ENCODE measurements at places on chromosomes 4 and X.

DNA sequence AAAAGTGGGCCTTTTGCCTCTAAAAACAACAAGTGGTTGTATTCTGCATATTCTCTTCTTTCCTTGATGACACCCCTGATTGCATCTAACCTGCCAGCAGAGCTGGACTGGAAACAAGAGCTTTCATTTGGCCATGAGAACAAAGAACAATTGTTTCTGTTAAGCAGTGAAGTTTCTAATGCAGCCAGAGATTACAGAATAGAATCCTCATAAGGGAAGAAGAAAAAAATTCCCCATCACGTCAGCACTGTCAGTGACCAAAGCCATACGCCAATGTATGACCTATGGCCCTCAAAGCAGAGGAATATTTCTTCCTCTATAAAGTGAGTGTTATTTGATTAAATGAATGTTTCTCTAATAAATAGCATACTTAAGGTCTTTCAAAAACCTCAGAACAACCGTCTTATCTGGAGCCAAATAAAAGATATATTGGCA is 529.1 kb upstream of the INTU start:
- no peak for DNase-seq

DNA sequence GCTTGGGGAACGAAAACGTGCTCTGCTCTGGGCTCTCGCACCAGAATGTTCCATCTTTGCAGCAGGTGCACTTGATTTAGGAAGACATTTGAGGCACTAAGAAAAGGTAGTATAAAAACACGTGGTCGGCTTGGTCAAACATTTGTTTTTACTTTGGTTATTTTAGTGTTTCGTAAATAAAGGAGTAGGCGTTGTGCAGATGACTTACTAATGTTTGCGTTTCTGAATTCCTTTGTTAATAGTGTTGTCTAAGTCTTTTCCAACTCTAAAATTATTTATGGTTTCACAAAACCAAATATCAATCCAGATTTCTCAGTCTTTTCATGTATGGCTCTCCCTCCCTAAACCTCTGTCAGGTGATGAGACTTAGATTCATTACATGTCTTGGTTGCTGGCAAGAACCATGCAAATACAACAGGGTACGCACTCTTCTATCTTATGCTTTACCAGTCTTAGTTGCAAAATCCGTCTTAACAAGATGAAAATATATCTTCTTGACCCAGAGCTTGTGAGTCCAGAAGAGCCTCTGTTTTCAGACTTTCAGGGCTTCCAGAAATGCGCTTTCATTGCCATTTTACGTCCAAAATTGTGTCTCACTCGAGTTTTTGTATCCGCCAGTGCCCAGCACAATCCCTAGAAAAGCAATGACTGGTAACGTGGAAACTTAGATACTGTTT is 686 bp downstream of the MTHFD2L start:
- no peak for DNase-seq

- no peak for DNase-seq
Observed at GRCh38 chr4:47863486-47863885, 25.6 kb upstream of the CORIN start.

DNA sequence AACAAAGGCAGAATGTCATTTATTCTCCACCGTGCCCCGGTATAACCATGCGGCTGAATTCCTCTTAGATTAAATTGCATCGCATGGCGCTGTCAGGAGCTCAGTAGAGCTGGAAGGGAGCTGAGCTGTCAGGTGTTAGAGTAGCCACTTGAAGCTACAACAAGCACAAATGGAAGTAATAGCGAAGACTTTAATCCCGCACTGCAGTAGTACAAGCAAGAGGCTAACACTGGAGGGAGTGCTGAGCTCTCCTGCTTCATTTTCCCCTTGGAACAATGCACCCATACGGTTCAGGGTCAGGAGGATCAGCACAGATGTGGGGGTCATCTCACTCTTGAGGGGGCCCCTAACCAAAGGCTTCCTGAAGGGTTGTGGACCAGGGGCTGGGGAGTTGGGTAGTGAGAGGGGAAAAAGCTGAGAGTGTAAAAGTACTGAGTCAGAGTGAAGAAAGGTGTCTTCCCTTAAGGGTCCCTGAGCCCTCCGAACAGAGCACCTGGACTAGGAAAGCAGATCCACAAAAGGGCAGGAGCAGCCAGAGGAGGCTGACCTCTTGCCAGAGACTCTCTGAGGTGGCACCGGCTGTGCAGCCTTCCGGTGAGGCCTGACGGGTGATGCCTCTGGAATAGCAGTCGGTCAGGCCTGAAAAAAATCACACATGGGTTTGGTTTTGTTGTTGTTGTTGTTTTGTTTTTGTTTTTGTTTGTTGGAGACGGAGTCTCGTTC is 36.0 kb upstream of the CBR4 start:
- DNase-seq = no peak

DNA sequence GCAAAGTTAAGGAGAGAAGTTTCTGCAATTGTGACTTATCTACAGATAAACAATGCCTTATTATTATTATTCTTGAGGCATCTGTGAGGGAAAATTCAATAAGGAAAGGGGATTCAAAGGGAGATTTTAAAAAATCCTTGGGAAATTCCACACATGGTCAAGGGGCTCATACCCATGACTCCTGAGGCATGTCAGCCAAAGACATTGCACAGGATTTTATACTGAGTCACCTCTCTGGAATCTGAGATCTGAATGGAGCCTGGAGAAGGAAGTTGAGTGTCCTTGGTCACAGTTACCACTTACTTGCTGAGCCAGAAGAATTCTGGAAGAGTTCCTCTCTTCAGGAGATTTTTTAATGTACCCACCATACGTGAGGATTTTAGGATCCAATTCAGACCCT is 14.4 kb upstream of the CXCL8 start:
- DNase-seq = no peak

GRCh38 chrX:152450076-152450475 is 1.0 kb downstream of the GABRA3 start:
- no peak for DNase-seq

GRCh38 chrX:140572724-140573123 is 67.9 kb upstream of the SOX3 start:
- DNase-seq = peak; percentile 0

- DNase-seq = peak; percentile 85
Observed at GRCh38 chrX:18674788-18675735, 3.2 kb upstream of the RS1 start.

DNA sequence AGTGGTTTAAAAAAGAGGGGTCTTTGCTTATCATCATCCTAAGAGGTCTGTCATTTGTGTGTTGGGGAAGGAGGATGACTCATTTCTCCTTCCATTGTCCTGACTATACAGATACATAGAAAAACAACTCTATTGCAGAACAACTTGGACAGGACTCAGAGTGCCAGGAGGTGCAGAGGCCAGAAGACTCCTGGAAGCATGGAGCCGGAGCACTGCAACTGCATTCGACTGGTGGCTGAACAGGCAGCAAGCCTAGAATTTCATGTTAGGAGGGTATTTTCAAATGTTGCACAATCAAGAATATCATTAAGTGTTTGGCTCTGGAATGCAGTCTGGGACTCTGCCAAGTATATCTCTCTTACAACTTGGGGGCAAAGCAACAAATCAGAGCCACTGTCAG is 35.0 kb upstream of the MAML3 start:
- no peak for DNase-seq

DNA sequence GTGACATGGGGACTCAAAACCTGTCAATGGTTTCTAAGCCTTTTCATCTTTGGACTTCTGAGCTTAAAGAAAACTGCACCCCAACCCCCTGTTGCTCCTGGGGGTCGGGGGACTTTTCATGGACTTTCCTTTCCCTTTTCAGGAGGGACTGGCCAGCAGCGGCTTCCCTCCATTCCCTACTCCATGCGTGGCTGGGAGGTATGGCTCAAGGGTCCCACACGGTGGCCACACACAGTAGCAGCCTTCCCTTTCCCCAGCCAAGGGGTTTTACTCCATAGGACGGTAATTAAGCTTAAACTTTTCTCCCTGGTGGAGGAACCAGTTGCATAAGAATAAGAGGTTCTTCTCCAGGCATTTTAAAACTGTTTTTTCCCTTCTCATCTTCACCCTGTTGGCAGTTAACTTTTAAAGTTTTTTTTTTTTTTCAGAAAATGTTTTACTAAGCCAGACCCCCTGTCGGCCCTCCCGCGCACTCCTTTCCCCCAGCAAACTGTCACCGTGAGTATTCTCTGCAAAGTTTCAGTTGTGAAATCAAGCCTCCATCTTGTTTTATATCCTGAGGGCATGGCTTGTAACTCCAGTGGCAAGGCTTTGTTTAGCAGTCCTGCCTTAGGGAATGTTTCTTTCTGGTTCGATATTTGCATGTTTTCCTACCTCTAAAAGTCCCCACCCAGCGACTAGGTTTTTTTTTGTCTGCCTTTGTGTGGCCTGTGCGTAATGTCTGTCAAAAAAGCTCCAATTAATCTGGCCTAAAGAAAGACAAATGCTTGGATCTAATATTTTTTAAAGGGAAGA is 325.7 kb downstream of the TLL1 start:
- DNase-seq = no peak

DNA sequence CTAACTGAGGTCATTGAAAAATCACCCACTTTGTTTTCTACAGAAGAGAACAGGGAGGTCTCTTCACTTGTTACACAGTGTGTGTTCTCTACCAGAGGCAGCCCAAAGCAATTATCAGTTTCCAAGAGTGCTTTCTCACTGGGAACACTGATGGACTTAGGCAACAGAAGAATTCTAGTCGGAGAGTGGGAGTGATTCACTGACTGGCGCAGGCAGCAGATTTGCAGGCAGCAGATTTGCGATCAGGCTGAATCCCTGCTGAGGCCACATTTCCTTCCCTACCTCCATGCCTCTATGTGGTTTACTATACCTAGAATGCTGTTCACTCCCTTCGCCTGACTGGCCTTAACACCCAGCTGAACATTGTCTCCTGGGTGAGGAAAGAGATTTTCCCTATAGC is 6.6 kb downstream of the OCIAD2 start:
- DNase-seq = no peak

- no peak for DNase-seq
Observed at GRCh38 chrX:124981420-124981819, 338.3 kb upstream of the TEX13C start.

GRCh38 chr4:118829107-118829506 is 6.8 kb downstream of the SEC24D start:
- no peak for DNase-seq

DNA sequence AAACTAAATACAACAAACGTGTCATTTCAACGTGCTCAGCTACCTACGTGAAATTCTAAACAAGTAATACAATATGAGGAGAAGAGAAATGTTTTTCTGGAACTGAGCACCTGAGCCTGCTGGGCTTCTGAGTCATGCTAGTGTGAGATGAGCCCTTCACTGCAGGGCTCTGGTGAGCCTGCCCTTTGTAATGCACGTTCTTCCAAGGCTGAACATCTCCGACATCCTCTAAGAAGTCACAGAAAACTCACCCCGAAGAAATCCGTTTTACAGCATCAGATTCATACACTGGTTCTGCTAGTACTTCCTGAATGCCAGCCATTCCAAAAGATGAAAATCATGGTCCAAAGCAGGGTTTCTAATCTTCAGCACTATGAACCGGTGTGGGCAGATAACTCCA is 157.1 kb downstream of the AMELX start:
- DNase-seq = no peak

DNA sequence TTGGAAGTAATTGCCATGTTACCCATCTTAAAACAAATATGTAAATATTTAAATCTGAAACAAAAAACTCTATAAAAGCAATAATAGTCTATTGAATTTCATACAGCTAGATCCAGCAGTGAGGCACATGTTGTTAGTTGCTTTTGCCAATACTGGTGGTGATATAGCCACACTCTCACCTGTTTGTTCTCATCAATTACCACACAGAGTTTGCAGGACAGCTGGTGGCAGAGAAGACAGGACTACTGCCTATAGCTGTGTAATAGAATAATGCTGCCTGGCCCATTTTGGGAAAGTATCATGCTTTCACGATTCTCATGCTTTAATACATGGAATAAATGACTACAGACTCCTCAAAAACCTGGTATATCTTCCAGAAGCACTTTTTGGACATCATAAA is 3.7 kb upstream of the PRR32 start:
- DNase-seq = no peak

DNA sequence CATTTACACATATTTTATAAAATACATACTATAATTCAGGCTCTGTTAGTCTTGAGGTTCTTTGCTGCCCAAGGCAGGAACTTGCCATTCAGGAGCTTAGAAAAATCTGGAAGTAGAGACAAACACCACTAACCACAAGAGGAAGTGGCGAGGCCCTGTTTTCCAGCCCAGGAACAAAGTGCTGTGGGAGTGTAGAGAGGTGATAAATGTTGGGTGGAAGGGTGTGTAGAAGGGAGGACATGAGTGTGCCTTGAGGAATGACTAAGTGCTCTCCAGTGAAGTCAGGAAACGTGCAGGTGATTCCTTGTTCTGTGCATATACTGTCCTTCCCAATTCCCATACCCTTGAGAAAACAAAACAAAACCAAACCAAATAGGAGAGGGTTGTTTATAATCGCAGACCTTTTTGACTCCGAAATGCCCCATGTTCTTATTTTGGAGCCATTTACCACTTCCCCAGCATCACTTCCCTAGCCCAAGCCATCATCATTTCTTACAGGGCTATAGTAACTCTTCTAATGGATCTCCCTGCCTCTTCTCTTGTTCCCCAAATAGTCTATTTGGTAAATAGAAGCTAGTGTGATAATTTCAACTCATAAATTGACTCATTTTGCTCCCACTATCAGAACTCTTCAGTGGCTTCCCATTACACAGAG is 83.2 kb downstream of the GPAT3 start:
- DNase-seq = no peak

GRCh38 chr4:107183155-107183774 is 147.2 kb upstream of the DKK2 start:
- peak; percentile 24 for DNase-seq

- DNase-seq = no peak
Observed at GRCh38 chr4:114398410-114398809, 200.2 kb upstream of the UGT8 start.

DNA sequence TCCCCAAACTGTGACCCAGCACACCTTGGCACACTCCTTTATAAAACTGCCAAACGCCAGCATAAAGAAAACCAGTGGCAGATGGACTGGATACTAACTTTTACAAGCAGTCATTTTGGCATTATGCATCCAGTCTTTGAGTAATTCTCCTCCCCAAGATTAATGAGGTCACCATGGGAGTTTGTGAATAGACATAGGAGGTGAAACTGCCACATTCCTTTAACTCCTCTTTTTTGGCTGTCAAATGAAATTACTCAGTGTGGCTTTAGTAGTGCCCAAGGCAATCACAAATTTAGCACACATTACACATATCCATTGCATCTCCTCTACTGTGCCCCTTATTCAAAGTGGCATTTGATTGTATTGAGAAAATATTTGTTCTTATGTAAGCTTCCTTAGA is 315.3 kb upstream of the FGF13 start:
- DNase-seq = no peak

GRCh38 chr4:108425988-108426387 is 194.4 kb upstream of the RPL34 start:
- no peak for DNase-seq

DNA sequence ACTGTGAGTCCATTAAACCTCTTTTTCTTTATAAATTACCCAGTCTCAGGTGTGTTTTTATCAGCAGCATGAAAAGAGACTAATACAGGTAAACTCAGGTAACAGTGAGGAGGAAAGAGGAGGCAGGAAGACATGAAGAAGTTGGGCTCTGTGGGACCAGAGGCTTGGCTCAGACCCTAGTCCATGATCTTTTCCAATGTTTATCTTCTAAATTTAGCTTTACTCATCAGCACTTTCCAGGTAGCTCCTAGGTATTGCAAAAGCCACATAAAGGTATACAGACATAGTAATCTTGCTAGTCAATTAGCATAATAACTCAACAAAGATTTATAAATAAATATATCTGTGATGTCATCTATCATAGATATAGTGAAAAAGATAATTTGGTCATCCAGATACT is 11.2 kb upstream of the FRYL start:
- no peak for DNase-seq

Measured in CD4-positive, alpha-beta T cell treated with Interleukin-4 for 4 hours (primary cell).